Activated CD8-positive, alpha-beta memory T cell treated with anti-CD3 and anti-CD28 coated beads for 4 hours (primary cell): ENCODE measurements at places on chromosomes 16 and 17.

- DNase-seq = no peak
Observed at GRCh38 chr16:84004442-84004841, 36.4 kb downstream of the NECAB2 start.

- DNase-seq = no peak
Observed at GRCh38 chr17:40526668-40527067, 25.2 kb upstream of the TNS4 start.

DNA sequence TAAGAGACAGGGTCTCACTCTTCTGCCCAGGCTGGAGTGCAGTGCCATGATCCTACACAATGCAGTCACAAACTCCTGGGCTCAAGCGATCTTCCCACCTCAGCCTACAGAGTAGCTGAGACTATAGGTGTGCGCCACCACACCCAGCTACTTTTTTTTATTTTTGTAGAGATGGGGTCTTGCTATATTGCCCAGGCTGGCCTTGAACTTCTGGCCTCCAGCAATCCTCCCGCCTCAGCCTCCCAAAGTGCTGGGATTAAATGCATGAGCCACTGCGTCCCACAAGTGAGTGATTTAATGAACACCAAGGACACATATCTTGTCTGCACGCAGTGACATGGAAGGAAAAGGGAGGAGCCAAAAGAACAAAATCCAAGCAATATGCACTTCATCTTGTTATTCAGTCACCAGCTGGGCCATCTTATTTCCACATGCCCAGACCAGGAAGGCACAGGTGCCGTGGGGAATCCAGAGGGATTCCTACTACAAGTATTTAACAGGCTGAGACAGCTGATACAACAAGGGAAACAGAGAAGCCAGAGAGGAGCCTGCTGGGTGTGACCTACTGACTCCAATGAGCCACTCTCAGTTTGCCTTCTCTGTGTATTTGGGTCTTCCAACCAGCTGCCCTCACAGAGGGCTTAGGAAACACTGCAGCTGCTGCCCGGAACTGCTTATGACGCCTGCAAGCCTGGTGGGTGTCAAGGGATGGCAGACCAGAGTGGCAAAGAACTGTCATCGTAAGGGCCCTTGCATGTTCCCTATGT lies 17.0 kb downstream of the LSM12 start:
- no peak for DNase-seq

DNA sequence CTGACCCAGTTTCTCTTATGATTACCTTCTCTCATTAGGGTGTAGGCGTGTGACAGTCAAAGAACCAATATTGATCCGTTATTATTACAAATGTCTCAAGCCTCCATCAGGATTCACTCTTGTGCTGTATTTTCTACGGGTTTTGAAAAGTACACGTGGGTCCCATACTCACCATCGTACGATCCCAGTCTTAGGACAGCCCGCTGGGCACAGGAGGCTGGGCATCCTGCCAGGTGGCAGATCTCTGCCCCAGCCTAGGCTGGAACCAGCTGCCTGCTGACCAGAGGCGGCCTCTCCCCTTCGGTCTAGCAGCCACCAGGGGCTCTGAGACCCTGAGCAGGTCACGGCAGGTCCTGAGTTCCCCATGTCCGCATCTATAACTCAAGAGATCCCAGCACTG lies 2.0 kb upstream of the METRNL start:
- no peak for DNase-seq

- no peak for DNase-seq
Observed at GRCh38 chr16:19645557-19645981, 72.5 kb downstream of the KNOP1 start.

DNA sequence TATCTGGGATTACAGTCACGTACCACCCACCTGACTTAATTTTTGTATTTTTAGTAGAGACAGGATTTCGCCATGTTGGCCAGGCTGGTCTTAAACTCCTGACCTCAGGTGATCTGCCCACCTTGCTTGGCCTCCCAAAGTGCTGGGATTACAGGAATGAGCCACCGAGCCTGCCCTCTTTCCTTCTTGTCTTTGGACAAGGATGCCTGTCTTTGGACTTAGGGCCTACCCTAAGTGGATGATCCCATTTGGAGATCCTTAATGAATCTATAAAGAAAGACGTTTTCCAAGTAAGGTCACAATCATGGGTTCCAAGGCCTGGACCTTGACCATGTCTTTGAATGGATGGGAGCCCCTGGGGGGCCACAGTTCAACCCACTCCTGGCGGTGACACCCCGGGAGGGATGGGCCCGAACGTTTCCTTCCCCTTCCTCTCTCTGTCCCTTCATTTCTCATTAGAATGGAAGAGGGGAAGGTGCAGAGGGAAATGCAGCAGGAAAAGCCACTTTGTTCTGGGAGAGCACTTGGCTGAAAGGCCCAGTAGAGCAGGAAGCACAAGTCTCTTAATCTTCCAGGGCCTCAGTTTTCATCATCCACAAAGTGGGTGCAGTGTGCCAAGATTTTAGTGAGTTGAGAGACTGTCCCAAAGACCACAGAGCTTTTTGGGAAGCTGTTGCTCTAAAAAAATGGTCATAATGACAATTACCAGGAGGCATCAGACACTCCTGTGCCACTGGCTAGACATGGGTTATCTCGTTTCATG lies 353.3 kb downstream of the SEC14L1 start:
- no peak for DNase-seq

DNA sequence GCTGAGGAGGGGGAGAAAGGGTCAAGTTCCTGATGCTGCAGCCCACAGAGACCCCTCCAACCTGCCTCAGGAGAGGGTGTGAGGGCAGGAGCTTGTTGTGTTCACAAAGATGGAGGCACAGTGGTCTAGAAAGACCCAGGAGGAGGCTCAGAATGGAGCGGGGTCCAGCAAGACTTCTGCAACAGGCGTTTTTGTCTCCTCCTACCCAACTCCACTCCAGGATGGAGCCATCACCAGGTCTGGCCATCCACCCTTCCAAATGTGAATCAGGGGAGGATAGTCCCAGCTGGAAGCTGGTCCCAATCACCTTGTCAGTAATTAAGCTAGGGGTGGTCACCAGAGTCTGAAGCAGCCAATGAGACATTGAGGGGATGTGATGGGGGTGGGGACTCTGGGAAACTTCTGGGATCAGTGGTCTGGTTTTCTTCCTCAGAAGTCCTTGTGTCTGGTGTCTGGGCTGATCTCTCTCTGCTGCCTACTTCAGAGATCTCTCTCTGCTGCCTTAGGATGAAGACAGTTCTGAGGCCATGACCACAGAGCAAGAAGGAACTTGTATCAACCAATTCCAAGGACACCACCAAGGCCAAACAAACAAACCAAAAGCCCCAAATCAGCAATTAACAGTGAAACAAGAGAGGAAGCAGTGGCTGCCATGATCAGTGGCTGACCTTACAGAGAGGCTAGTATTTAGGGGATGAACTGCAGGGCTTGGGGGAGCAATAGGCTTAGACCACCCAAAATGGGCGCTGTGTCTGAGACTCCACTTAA lies 14.5 kb downstream of the CD300LB start:
- DNase-seq = no peak

DNA sequence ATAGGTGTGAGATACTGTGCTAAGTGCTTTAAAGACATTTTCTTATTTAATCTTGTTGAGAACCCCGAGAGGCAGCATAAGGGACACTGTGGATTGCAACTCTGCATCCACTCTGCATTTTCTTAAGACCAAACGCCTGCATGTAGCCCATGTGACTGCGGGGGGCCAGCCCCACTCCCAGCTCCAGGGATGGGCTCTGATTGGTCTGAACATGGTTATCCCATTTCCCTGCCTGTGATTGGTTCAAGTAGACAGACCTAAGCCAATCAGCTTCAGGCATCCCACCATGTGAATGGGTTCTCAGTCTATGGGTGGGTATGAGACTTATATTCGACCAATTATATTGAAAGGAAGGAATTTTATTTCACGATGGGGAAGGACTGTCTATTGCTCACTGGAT lies 33.2 kb upstream of the USP7 start:
- no peak for DNase-seq

GRCh38 chr17:14701886-14702285 lies 401.0 kb downstream of the HS3ST3B1 start:
- no peak for DNase-seq

- no peak for DNase-seq
Observed at GRCh38 chr16:1028056-1028455, 44.5 kb upstream of the SSTR5 start.

GRCh38 chr17:14506364-14506763 lies 205.5 kb downstream of the HS3ST3B1 start:
- no peak for DNase-seq

DNA sequence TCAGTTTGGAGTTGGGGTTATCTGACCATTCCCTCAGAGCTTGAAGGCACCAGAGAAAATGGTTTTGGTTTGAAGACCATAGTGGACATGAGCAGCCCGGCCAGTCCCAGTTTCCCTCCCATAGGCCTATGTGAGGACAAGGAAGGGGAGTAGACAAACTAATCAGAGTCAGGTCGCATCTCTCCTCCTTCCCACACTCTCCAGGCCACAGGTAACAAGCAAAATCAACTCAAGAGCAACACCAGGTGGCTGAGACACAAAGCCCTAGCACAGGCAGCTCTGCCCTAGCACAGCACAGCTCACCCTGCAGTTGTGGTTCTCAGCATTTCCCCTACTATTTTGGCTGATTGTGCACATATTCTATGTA lies 7.2 kb downstream of the SUPT4H1 start:
- DNase-seq = no peak

DNA sequence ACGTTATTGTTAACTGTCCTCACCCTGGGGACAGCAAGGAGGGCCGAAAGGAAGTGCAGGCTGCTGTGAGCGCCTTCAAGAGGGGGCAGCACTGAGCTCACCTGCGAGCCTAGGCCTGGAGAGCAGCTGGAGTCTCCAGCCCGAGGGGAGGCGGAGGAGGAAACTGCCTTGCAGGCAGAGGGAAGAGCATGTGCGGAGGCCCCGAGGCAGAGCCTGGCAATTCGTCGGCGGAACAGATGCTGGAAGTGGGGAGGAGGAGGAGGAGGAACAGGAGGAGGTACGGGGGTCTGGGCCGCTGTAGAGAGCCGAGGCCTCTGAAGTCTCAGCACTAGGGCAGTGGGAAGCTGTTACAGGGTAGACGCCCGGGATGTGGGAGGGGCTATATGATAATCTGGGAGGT lies 49.6 kb upstream of the PLCG2 start:
- no peak for DNase-seq
